Activated CD4-positive, alpha-beta memory T cell treated with anti-CD3 and anti-CD28 coated beads for 36 hours (primary cell): ENCODE measurements at places on chromosomes 12 and 14.

DNA sequence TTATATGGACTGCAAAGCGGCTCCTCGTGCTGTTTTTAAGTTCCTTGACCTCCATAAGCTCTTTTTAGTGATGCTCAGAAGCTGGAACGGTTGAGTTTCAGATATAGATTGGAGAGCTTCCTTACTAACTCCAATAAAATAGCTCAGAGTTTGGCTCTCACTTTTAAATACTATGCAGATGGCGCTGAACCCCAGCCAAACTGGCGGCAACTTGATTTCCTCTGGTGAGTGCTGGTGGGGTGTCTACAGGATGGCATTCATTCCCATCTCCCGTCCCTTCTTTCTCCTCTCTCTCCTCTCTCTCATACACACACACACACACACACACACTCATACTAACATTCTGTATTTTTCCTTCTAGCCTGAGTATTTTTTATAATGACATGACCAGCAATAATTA, 346.3 kb downstream of the ETNK1 start:
- H3K27ac ChIP-seq, result no peak overlapping the region
- no peak for DNase-seq
- H3K4me3 ChIP-seq, result no peak overlapping the region
- H3K36me3 ChIP-seq, result no peaks in the 10 kb centered on the region
- peaks cover 1% of the 10 kb centered on the region for H3K27me3 ChIP-seq
- H3K4me1 ChIP-seq, result no peaks in the 10 kb centered on the region

DNA sequence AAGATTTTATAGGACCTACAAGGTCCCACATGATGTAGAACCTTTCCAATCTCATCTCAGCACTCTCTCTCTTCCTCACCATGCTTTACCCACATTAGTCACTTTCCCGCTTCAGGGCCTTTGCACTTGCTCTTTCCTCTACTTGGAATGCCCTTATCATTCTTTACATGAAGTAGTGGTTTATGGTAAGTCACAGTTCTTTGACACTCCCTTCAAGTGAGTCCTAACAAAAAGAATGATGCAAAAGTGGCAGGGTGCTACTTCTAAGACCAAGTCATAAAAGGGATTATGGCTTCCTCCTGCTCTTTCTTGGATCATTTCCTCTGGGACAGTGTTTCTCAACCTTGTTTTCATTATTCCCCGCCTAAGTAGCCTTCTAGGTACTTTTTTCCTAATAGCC, 13.1 kb downstream of the TMBIM4 start:
- H3K36me3 ChIP-seq, result peaks cover 27% of the 10 kb centered on the region
- H3K4me1 ChIP-seq, result peaks cover 45% of the 10 kb centered on the region
- H3K27ac ChIP-seq, result no peak overlapping the region
- no peak overlapping the region for H3K4me3 ChIP-seq
- H3K27me3 ChIP-seq, result no peaks in the 10 kb centered on the region

DNA sequence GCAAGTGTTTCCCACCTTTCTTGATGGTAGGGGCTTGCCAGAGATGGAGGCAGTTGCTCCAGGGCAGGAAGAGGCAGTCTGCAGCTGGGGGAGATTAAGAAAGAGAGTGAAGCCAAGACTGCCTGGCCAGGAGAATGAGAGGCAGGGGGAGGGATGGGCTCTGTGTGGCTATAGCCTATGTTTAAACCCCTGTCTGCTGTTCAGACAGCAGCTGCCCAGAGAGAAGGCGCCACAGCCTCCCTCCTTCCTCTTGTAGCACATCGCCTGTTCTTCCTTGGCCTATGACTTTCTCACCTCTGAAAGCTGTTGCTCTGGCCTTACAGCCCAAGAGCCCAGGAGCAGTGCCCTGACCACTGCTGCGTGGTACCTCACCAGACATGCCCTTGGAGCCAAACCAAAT, 61.7 kb downstream of the EMP1 start:
- H3K27me3 ChIP-seq, result no peaks in the 10 kb centered on the region
- no peak overlapping the region for H3K27ac ChIP-seq
- no peak overlapping the region for H3K4me3 ChIP-seq
- H3K36me3 ChIP-seq, result no peaks in the 10 kb centered on the region

- no peak overlapping the region for H3K27ac ChIP-seq
- no peak overlapping the region for H3K4me3 ChIP-seq
- peaks cover 25% of the 10 kb centered on the region for H3K27me3 ChIP-seq
- H3K36me3 ChIP-seq, result no peaks in the 10 kb centered on the region
Measured at GRCh38 chr12:31594681-31595080, 3.7 kb upstream of the DENND5B start.

DNA sequence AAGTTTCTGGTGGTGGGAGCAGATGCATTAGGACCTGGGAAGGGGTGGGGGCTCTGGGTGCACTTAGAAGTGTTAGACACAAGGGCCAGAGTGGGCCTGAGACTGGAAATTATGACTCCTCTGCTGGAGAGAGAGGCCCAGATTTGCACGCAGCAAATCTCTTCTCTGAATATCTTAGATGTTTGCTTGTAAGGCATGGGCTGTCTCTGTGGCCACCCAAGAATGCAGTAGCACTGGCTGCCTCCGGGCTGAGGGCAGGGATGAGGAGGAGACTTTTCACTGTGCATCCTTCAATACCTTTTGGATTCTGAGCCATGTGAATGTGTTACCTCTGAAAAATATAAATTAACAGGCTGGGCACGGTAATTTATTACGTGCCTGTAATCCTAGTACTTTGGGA, 14.0 kb upstream of the RABGGTA start:
- H3K4me1 ChIP-seq, result peaks cover 20% of the 10 kb centered on the region
- H3K27me3 ChIP-seq, result no peaks in the 10 kb centered on the region
- H3K27ac ChIP-seq, result no peak overlapping the region
- no peak overlapping the region for H3K4me3 ChIP-seq
- no peak for DNase-seq

DNA sequence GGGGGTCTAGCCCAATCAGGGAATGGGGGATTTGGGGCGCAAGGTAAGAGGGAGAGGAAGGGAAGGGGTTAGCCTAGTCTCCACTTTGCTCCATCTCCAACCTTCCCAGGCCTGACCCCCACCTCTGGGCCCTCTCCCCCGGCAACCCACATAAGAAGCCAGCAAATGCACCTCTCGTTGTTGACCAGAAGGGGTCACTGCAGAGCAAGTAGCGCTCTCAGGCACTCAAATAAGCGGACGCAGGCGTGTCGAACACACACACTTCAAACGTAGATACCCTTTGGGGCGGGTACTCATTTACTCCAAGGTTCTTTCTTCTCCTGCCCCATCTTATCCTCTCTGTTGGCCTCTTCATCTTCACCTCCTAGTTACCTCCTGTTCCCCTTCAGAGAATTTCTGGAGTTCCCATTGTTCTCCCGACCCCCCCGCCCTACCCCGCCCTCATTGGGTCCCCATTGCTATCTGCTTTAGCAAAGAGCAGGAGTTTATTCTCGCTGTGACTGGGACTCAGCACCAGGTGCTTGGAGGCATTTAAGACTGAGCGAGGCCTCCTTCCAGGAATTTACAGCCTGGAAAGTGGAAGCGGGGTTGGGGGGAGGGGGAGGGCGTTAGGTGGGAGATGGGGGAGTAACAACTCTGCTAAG, 1.5 kb upstream of the SRRM4 start:
- peaks cover 2% of the 10 kb centered on the region for H3K4me1 ChIP-seq
- H3K36me3 ChIP-seq, result no peaks in the 10 kb centered on the region
- no peak overlapping the region for H3K27ac ChIP-seq
- peaks cover 35% of the 10 kb centered on the region for H3K27me3 ChIP-seq
- H3K4me3 ChIP-seq, result no peak overlapping the region

DNA sequence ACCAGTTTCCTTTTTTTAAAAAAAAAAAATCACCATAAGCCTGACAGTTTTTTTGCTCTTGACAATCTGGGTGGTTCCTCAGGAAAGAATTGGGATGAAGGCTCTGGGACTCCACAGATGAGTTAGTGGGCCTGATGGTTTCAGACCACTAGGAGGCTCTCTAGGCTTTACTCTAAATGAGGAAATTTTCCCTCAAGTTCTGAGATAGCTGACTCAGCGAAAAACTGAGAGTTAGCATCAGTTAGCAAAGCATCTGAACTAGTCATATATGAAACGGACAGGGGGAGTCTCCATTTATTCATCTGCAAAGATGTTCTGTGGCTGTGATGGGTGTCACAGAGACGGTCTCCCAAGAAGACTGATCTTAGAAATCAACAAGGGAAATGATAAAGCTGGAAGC, 314.3 kb upstream of the OR4E1 start:
- no peaks in the 10 kb centered on the region for H3K36me3 ChIP-seq
- peaks cover 11% of the 10 kb centered on the region for H3K4me1 ChIP-seq
- peak overlapping the region; percentile 92 for H3K27ac ChIP-seq
- peak; percentile 25 for DNase-seq
- H3K27me3 ChIP-seq, result no peaks in the 10 kb centered on the region

- peaks cover 50% of the 10 kb centered on the region for H3K4me1 ChIP-seq
- DNase-seq, result no peak
- H3K27me3 ChIP-seq, result no peaks in the 10 kb centered on the region
- H3K27ac ChIP-seq, result no peak overlapping the region
- no peak overlapping the region for H3K4me3 ChIP-seq
Measured at GRCh38 chr12:65208964-65209654, 39.7 kb downstream of the LEMD3 start.

DNA sequence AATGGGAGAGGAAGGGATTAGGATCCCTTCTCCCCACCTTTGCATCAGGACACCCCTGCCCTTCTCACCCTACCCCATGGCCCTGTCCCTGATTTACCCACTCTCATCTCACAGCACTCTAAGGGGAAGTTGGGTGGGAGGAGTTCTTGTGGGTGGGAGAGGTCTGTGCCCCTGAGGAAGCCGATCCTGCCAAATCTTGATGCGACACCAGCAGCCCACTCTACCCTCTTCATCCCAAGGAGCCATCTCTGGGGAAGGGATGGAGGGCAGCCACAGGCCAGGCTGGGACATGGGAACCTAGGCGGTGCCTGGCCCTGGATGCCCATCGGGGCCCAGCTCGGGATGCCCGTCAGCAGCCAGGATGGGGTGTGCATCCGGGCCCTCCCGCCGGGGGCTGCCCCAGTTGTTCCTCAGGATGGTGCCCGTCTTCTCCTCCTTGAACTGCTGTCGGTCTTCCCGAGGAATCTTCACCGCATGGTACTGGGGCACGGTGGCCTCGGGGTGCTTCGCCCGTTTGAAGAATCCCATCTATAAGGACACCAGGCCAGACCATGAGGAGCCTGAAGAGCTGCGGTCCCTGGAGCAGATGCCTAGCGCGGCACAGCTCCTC, 22.8 kb downstream of the ITGA7 start:
- no peak for DNase-seq
- peaks cover 19% of the 10 kb centered on the region for H3K4me1 ChIP-seq
- no peaks in the 10 kb centered on the region for H3K36me3 ChIP-seq
- H3K4me3 ChIP-seq, result no peak overlapping the region
- H3K27ac ChIP-seq, result no peak overlapping the region

GRCh38 chr14:72755766-72756165, 138.1 kb downstream of the DPF3 start:
- H3K4me1 ChIP-seq, result no peaks in the 10 kb centered on the region
- H3K4me3 ChIP-seq, result no peak overlapping the region
- no peak overlapping the region for H3K27ac ChIP-seq
- peaks cover 2% of the 10 kb centered on the region for H3K27me3 ChIP-seq
